ENCODE measurements at places on chromosomes 5 and 9.
A peak's percentile ranks its signal among the peaks of the same experiment; 100 is the strongest.

GRCh38 chr5:148454576-148454975 lies 70.8 kb downstream of the FBXO38 start:
- DNase-seq = no peak

DNA sequence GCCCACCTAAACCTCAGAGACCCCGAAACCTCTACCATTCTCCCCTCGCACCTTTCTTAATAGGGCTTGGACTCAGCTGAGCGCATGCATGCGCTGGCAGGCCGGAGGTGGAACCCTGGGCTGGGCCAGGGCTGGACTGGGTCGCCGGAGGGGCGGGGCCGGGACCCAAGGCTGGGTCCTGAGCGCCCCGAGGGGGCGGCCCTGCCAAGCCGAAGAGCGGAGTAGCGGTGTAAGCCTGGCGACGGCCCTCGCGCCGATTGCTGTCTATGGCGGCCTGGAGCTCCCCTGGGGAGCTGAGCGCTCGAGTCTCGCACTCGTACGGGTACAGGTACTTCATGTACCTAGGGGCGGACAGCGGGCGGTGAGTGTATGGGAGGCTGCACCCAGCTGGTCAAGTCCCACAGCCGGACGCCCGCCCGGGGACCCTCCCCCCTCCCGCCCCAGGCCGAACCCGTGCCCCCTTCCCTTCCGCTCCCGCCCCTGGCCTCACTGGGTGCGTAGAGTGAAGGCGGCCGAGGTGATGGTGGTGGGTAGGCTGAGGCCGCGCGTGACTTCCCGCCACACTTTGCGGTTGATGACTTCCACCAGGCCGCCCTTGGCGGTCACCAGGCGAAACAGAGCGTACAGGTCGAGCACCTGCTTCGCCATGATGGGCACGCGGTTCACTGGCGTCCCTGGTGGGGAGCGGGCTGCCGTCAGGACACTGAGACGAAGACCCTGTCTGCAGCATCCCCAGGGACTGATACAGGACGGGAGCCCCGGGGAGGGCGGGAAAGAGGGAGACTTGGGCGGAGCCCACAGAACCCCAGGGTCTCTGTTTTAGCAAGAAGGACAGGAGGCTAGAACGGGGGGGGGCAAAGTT lies 3.3 kb upstream of the DCTN3 start:
- DNase-seq = peak; percentile 25

- DNase-seq = no peak
These were observed 57.7 kb downstream of the PDE6A start for GRCh38 chr5:149886692-149887470.

DNA sequence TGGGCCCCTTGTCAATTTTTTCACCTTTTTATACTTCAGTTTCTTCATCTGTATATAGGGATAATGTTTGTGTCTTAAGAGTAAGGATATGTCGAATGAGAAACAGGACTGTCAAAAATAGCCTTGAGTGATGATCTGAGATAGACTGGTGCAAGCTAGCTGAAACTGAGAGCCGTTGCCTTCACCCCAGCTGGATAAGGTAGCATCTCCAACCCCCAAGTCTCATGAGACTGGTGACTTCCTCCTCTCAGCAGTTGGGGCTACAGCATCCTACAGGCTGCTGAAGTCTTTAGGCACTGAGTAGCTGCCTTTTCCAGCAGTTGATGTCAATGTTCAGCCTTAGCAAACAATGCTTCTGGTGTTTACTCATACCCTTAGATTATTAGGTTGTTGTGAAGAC lies 330.2 kb downstream of the OSTF1 start:
- DNase-seq = no peak

DNA sequence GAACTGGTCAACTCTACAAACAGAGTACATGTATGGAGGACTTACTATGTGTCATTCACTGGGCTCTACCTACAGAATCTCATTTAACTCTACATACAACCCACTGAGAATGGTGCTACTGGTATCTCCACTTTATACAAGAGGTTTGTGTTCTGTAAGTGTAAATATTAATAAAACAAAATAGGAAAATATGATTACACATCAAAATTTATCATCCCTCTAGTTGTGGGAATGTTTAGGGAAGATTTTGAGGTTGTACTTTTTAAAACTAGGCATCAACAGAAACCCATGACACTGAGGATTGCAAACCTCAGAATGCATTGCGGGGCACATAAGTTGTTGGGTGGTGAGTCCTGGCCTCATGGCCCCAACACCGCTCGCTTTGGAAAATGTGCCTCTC lies 11.7 kb downstream of the SH3RF2 start:
- no peak for DNase-seq

- no peak for DNase-seq
These were observed 5.5 kb downstream of the MAN2A1 start for GRCh38 chr5:109695005-109695926.

GRCh38 chr5:7261049-7261448 lies 134.9 kb upstream of the ADCY2 start:
- peak; percentile 88 for DNase-seq

DNA sequence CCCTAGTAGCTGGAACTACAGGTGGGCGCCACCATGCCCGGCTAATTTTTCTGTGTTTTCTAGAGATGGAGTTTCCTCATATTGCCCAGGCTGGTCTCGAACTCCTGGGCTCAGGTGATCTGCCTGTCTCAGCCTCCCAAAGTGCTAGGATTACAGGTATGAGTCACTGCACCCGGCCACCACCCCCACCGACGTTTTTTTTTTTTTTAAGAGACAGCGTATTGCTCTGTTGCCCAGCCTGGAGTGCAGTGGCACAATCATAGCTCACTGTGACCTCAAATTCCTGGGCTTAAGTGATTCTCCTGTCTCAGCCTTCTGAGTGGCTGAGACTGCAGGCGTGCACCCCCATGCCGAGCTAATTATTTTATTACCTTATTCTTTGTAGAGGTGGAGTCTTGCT lies 38.2 kb downstream of the WDR70 start:
- peak; percentile 4 for DNase-seq

DNA sequence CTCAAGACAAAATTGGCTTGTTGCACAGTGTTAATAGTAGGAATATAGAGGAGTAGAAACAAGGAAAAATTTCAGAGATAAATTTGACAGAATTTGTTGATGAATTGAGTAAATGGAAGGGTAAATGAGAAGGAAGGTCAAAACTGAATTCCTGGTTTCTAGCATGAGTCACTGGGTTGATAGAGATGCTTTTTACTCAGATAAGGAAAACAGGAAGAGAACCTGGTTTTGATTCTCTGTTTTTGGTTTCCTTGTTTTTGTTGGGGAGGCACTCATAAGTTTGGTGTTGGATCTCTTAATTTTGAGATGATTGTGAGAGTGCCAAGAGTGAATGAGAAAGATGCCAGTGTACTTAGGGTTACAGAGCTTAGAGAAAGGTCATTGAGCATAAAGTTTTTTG lies 7.1 kb downstream of the LRRC70 start:
- DNase-seq = no peak

- DNase-seq = no peak
These were observed 8.1 kb downstream of the ARL15 start for GRCh38 chr5:54302267-54302687.

DNA sequence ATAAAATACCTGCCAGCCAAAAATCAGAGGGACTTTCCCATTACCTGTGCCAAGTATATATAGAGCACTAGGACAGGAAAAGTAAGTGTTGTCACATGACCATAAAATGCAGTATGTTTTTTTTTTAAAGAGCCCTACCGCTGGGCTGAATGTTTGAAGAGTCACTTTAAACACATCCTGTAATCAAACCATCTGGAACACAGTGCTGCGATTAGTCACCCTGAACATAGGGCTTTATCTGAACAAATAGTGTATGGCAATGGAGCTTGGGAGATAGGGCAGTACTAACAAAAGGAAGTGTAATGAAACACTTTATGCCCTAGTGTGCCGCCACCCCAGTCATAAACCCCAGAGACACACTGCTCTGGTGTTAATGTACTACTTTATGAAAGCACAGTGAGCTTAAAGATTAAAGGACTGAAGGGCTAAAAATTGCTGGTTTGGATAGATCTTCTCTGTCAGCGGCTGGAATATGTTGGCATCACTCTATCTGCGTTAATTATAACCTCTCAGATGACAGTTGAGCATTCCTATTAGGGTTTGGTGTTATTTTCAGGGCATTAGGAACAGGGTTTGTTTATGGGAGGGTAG lies 90.4 kb downstream of the ZNF608 start:
- no peak for DNase-seq

DNA sequence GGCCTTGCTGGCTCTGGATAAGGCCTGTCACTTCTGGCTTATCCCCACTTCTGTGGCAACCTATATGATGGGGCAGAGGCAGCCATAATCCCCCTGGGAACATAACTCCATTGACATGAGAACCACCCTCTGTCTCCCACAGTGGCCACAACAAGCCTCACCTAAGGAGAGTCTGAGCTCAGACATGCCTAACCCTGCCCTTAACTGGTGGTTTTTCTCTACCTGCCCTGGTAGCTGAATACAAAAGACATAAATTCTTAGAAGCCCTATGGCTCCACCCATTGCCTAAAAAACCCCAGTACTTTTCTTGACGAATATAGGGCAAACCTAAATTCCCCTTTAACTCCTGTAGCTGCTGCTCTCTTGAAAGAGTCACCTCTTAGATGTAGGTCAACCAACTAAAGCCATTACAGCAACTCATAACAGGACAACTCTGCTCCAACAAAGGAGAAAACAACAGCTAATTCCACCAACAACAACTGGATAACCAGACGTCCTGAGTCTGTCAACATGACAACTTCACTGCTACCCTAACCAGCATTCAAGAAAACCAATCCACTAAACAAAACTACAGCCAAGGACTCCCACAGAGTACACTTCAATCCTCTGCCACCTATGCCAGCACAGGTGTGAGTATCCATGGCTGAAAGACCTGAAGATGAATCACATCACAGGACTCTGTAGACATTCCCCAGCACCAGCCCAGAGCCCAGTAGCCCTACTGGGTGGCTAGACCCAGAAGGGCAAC lies 427.7 kb downstream of the PRELID2 start:
- no peak for DNase-seq

- DNase-seq = peak; percentile 44
These were observed 13.2 kb upstream of the SLC25A48 start for GRCh38 chr5:135821061-135821801.

DNA sequence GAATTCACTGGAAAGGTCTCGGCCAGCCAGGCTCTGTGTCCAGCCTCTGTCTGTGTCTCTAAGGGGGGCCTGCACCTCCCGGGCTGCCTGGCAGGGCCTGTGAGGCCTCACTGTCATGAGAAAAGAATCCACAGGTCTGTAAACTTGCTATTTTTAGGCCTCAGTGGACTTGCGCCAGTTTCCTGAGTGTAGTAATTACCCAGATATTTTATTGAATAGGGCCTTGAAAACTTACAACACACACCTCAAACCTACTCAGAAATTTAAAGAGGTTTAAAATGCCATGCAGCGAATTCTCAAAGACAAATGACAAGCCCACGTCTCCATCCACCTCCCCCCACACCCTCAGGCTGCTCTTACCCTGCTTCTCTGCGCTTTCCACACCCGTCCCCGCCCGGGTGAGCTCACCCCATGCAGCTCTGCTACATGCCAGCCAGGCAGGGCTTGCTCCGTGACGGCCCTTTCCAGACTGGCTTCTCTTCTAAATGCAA lies 8.8 kb upstream of the TENT4A start:
- peak; percentile 34 for DNase-seq

GRCh38 chr5:113190347-113190746 lies 213.7 kb downstream of the DCP2 start:
- DNase-seq = no peak

GRCh38 chr5:74357827-74358226 lies 282.7 kb downstream of the ENC1 start:
- DNase-seq = no peak

All from ELF-1 (cell line).